Spinal cord (tissue), 10 donors: ENCODE measurements at places on chromosomes 4 and X.

DNA sequence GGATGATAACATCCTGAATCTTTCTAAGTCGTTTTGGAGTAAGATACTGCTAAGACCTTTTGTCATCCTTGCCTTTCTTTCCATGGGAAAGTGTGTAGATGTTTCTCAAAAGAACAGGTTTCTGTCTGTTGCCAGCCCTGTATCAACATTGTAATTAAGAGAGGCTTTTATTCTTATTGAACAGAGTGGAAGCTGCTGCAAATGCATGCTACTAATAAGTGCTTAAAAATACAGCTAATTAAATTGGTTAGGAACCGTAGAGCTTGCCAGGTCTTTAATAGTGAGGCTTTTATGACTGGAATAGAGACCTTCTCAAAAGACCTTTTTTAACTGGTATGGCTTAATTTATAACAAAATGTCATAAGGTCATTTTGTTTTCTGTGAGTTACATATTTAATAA is 34.4 kb downstream of the INTU start:
- no peaks in the 10 kb centered on the region for H3K4me1 ChIP-seq
- H3K36me3 ChIP-seq = no peaks in the 10 kb centered on the region
- H3K27ac ChIP-seq = no peak overlapping the region
- H3K27me3 ChIP-seq = no peaks in the 10 kb centered on the region
- DNase-seq = no peak

GRCh38 chr4:185456131-185456530 is 15.4 kb downstream of the CCDC110 start:
- no peaks in the 10 kb centered on the region for H3K4me1 ChIP-seq
- no peak overlapping the region for H3K27ac ChIP-seq
- H3K36me3 ChIP-seq = no peaks in the 10 kb centered on the region

DNA sequence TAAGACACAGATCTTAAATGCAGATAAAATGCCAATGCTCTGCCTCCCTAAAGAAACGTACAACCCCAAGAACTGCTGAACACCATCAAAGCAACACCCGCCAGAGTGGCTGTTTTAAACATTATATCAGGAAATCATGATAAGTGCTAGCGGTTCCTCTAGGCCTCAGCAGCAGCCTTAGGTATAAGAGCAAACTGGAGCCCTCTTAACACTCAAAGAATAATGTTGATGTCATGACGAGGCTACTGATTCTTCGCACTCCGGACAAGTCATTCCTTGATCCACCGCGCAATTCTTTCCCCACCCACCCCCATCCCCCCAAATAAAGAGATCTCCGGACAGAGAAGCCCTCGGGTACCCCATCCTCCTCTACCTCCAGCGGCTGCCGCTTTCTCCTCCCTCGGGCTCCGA is 507 bp downstream of the LIN54 start:
- no peak for DNase-seq
- no peaks in the 10 kb centered on the region for H3K27me3 ChIP-seq
- no peaks in the 10 kb centered on the region for H3K36me3 ChIP-seq
- peak overlapping the region; percentile 94 for H3K27ac ChIP-seq
- peak overlapping the region; percentile 93 for H3K4me3 ChIP-seq
- peaks cover 11% of the 10 kb centered on the region for H3K4me1 ChIP-seq

DNA sequence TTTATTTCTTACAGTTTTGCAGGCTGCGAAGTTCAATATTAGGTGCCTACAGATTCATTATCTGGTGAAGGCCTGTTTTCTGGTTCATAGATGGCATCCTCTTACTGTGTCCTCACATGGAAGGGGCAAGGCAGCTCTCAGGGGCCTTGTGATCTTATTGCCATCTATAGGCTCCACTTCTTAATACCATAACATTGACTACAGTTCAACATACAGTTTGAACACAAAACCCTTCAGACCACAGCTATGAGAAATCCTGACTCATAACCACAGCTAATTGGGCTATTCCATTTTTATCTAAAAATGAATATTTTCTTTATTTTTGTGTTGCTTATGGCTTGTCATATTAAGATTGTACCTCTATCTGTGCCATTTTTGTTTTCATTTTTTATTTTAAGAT is 72.3 kb downstream of the STAG2 start:
- H3K4me3 ChIP-seq = no peak overlapping the region
- H3K4me1 ChIP-seq = no peaks in the 10 kb centered on the region
- no peak overlapping the region for H3K27ac ChIP-seq
- peaks cover 3% of the 10 kb centered on the region for H3K36me3 ChIP-seq
- DNase-seq = no peak

GRCh38 chrX:113529426-113530013 is 688.9 kb upstream of the AMOT start:
- no peaks in the 10 kb centered on the region for H3K36me3 ChIP-seq
- H3K4me1 ChIP-seq = no peaks in the 10 kb centered on the region
- DNase-seq = no peak
- no peak overlapping the region for H3K4me3 ChIP-seq

DNA sequence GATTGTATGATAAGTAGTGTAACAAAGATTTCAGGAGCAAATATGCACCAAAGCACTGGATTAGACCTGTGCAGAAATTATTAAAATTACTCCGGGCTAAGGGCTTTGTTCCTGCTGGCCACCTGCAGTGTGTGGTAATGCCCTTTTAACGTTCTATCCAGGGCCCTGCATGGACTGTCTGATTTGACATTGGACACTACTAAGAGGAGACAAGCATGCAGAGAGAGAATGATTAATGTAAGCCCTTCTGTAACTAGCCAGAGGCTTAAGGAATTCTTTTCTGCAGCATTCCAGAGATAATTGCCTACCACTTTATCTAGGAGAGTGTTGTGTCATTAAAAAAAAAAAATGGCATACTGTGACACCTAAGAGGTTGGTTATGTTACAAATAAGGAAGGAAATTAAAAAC is 117.0 kb downstream of the PCDH7 start:
- no peak overlapping the region for H3K4me3 ChIP-seq
- H3K4me1 ChIP-seq = no peaks in the 10 kb centered on the region
- H3K36me3 ChIP-seq = no peaks in the 10 kb centered on the region
- H3K27ac ChIP-seq = no peak overlapping the region
- no peaks in the 10 kb centered on the region for H3K27me3 ChIP-seq
- DNase-seq = no peak

DNA sequence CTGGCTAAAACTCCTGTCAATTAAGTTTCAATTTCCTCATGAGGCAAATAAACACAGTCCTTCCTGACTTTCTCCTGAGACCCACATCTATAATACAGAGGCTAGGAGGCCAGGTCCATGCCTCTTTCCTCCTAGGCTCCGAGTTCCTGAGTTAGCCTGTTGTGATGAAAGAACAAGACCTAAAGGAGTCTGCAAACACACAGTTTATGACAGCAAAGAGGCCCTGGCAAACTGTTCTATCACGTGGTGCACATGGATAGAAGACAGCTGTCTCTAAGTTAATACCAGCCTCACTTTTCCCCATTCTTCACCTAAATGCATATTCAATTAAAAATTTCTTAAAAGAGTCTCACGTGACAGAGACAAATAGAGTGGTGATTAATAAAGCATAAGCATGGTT is 145.2 kb downstream of the TET2 start:
- H3K4me3 ChIP-seq = no peak overlapping the region
- no peak overlapping the region for H3K27ac ChIP-seq
- no peaks in the 10 kb centered on the region for H3K4me1 ChIP-seq
- H3K27me3 ChIP-seq = no peaks in the 10 kb centered on the region
- no peak for DNase-seq

DNA sequence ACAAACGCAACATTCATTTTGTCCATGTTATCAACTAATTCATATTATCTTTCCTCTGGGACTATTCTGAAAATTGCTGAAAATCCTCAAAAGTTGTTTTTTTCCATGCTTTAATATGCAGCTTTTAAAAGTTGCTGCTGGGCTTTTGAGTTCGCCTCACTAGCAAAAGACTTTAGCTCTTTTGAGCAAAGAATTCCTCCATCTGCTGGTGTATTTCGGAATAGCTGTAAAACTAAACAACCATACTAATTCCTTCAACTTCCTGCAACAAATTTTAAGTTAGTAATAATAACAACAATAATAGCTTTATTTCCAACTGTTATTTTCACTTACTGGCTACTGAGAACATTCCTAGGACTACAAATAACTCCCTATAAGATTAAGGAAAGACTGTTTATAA is 124.5 kb upstream of the PLAC1 start:
- H3K27ac ChIP-seq = no peak overlapping the region
- H3K36me3 ChIP-seq = peaks cover 9% of the 10 kb centered on the region
- no peaks in the 10 kb centered on the region for H3K27me3 ChIP-seq
- H3K4me1 ChIP-seq = no peaks in the 10 kb centered on the region

DNA sequence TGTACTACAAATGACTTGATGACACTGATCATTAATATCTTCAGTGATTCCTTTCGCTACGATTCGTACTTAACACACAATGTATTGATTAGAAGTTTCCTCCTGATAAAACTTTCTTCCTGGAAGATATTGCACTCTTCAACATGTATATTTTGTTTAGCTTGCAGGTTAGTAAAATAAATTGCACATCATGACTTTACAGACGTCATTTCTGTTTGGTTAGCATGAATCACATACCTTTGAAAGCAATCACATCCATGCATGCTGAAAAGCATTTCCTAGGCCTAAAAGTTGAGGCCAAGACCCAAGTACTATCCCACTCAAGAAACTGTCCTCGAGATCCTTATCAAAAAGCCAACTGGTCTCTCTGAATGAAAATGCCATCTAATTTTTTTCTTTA is 1841.0 kb upstream of the PCDH7 start:
- H3K4me3 ChIP-seq = no peak overlapping the region
- no peaks in the 10 kb centered on the region for H3K4me1 ChIP-seq
- no peaks in the 10 kb centered on the region for H3K27me3 ChIP-seq
- no peaks in the 10 kb centered on the region for H3K36me3 ChIP-seq
- H3K27ac ChIP-seq = no peak overlapping the region

- no peak overlapping the region for H3K4me3 ChIP-seq
- H3K4me1 ChIP-seq = peaks cover 33% of the 10 kb centered on the region
- DNase-seq = no peak
- peaks cover 44% of the 10 kb centered on the region for H3K36me3 ChIP-seq
- H3K27ac ChIP-seq = no peak overlapping the region
Observed at GRCh38 chrX:68842781-68843581, 14.2 kb downstream of the EFNB1 start.

DNA sequence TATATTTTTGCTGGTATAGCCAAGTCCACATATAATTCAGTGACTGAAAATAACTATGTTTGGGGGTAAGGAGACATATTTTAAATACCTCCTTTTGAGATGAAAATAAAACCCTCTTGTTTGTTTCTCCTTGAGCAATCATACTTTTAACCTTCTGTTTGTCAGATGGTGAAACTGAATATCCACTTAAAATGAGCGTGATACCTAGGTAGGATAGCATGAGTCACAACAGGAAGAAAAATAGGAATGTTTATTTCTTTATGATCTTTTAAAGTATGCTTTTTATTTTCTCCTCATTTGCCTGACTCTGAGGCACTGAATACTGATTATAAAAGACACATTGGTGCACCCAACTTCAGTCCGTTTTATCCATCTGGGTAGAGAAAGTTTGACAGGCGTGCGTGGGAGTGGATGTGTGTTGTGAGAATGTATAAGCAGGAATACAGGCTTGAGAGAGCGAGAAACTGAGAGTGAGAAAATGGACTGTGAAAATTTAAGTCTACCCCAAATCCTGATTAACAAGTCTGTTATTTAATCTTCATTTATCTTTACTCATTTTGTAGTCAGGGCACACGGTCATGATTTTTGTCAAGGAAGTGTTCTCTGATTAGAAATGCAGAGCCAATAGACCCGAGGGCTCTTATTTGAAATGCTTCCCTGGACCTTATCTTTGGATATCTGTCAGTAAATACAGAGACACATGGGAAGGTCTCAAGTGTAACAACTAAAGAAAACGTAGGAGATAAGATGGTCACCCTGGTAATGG is 62.1 kb upstream of the ANTXR2 start:
- H3K36me3 ChIP-seq = no peaks in the 10 kb centered on the region
- no peak overlapping the region for H3K4me3 ChIP-seq
- no peak overlapping the region for H3K27ac ChIP-seq
- no peaks in the 10 kb centered on the region for H3K27me3 ChIP-seq
- no peak for DNase-seq

DNA sequence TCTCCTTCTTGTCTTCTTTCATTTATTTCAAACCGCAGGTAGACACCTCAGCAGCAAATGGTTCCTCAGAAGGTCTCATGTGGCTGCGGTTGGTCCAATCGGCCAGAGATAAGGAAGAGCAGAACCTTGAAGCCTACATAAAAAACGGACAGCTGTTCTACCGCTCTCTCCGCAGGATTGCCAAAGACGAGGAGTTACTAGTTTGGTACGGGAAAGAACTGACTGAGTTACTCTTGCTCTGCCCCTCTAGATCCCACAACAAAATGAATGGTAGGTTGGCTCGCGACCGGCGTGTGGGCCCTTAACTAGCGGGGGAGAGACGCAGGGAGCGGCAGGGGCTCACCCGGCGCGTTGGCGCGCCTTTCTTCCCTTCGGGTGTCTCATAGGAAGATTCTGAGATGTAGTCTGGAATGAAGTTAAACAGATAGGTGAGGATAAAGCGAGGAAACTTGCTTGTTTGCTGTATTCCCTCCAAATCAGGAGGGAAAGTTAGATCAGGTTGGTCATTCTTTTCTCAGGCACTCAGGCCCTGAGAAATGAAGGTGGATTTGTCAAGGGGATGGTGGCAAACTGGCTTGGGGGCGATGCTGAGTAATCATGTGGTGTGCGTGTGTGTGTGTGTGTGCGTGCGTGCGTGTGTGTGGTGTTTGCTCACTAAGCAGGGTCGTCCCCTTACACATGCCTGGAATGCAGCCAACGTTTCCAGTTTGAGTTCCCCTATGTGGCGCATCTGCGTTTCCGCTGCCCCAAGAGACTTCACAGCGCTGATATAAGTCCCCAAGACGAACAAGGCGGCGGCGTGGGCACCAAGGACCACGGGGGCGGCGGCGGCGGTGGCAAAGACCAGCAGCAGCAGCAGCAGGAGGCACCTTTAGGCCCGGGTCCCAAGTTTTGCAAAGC is 4.2 kb downstream of the PRDM8 start:
- no peak for DNase-seq
- peaks cover 32% of the 10 kb centered on the region for H3K4me1 ChIP-seq
- peak overlapping the region; percentile 36 for H3K27ac ChIP-seq
- peaks cover 16% of the 10 kb centered on the region for H3K36me3 ChIP-seq

- H3K4me3 ChIP-seq = no peak overlapping the region
- no peak for DNase-seq
- no peak overlapping the region for H3K27ac ChIP-seq
- peaks cover 2% of the 10 kb centered on the region for H3K36me3 ChIP-seq
- no peaks in the 10 kb centered on the region for H3K4me1 ChIP-seq
- no peaks in the 10 kb centered on the region for H3K27me3 ChIP-seq
Observed at GRCh38 chrX:46630141-46630540, 56.6 kb downstream of the CHST7 start.

- H3K36me3 ChIP-seq = no peaks in the 10 kb centered on the region
- H3K27me3 ChIP-seq = no peaks in the 10 kb centered on the region
Observed at GRCh38 chrX:57528670-57529255, 63.0 kb upstream of the ZXDB start.

GRCh38 chr4:65653740-65654361 is 16.4 kb downstream of the EPHA5 start:
- no peaks in the 10 kb centered on the region for H3K4me1 ChIP-seq
- H3K36me3 ChIP-seq = no peaks in the 10 kb centered on the region
- H3K27me3 ChIP-seq = no peaks in the 10 kb centered on the region
- no peak overlapping the region for H3K4me3 ChIP-seq

- peaks cover 10% of the 10 kb centered on the region for H3K27me3 ChIP-seq
- H3K4me3 ChIP-seq = no peak overlapping the region
- no peak overlapping the region for H3K27ac ChIP-seq
- no peaks in the 10 kb centered on the region for H3K36me3 ChIP-seq
- DNase-seq = no peak
Observed at GRCh38 chrX:14232688-14233087, 203.0 kb upstream of the GEMIN8 start.

- H3K27me3 ChIP-seq = no peaks in the 10 kb centered on the region
- no peaks in the 10 kb centered on the region for H3K36me3 ChIP-seq
- peak; percentile 44 for DNase-seq
- no peak overlapping the region for H3K4me3 ChIP-seq
- H3K4me1 ChIP-seq = no peaks in the 10 kb centered on the region
Observed at GRCh38 chr4:10891866-10892265, 207.3 kb upstream of the CLNK start.
